Fibroblast of upper back skin (primary cell): ENCODE measurements at places on chromosomes 16 and 17.

DNA sequence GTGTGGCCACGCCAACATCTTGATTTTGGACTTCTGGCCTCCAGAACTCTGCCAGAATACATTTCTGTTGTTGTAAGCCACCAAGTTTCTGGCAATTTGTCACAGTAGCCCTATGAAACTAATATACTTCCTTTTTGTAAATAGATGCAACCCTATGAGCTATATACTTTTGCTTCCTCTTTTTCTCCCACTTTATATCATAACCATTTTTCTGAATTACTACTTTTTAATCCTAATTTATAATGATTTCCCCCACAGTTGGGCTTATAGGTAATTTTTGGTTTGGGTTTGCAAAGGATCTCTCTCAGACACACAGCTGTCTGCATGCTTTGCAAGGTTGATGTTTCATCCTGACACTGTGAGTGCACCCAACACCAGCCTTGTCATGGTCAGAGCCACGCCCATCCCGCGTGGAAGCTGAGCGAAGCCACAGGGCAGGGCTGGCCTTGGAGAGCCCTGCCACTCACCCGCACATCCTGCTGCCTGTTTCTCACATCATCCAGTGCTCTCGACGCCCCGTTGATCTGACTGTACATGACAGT is 5.8 kb downstream of the TRIM25 start:
- no peak for DNase-seq

DNA sequence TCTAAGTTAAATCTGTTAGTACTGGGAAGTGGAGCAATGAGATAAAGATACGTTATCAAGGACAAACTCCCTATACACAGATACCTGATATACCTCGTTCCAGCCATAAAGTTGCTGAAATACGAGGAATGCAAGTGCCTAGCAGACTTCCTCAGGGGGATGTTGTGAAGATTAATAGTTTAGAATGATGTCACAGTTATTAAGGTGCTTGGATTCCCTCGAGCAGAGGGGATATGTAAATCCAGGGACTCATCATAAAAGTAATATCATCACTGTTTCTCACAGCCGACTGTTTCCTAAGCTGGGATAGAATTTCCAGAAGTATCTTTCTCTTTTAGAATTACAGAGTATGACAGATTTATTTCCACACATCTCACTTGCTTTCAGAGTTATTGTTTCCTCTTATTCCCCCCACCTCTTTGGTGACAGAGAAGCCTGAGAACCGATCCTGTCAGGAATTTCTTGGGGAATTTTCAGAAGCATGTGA is 28.4 kb upstream of the ZFHX3 start:
- no peak for DNase-seq

- no peak for DNase-seq
Measured at GRCh38 chr16:51708861-51709260, 557.8 kb upstream of the SALL1 start.

GRCh38 chr17:12627781-12628451 is 37.8 kb upstream of the MYOCD start:
- DNase-seq: peak; percentile 72

- peak; percentile 22 for DNase-seq
Measured at GRCh38 chr16:19879241-19879792, 5.3 kb downstream of the GPRC5B start.

DNA sequence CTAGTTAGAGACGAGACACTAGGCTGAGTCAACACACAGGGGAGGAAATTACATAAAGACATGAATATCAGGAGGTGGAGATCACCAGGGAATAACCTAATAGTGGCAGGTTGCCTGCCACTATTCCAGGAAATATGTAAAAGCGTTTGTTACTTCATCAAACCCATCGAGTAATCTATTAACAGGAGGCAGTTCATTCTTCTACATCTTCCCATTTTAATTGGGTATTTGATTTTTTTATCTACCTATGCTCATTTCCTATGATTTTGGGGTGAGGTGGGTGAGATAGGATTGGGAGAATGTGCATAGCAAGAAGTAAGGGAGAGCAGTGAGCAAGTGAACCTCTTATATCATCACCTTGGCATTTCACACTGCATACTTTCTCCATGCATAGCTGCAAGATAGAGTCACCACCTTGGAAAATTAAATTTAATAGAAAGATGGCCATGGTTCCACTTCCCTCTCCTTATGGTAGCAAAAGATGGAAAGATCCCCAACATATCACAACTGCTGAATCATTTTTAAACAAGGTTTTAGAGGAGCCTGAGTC is 312.2 kb downstream of the TMEM114 start:
- DNase-seq: no peak

DNA sequence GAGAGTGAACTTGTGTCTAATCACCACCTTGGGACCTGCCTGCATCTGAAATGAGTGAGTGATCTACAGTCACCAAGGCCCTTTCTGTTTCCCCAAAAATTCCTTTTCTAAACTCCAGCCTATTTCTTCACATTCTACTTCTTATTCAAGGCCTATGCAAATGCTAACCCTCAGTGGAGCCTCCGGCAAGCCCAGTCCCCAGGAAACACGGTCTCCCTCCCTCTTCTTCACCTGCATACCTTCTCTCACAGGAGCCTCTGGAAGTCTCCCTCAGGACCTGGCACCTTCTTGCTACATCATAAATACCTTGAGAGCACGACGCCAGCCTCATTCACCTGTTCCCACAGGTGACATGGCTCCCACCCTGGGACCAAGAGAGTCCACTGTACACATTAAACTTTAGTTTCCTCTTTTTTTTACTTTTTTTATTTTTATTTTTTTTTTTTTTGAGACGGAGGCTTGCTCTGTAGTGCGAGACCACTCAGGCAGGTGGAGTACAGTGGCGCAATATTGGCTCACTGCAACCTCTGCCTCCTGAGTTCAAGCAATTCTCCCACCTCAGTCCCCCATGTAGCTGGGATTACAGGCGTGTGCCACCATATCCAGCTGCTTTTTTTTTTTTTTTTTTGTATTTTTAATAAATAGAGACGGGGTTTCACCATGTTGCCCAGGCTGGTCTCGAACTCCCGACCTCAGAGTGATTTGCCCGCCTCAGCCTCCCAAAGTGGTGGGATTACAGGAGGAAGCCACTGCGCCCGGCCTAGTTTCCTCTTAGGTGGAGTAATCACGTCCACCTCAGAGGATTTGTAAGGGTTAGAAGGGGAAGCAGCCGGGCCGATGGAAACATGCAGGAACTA is 97.3 kb downstream of the ANKRD11 start:
- DNase-seq: no peak

GRCh38 chr16:68645494-68646388 is 631 bp downstream of the CDH3 start:
- no peak for DNase-seq

DNA sequence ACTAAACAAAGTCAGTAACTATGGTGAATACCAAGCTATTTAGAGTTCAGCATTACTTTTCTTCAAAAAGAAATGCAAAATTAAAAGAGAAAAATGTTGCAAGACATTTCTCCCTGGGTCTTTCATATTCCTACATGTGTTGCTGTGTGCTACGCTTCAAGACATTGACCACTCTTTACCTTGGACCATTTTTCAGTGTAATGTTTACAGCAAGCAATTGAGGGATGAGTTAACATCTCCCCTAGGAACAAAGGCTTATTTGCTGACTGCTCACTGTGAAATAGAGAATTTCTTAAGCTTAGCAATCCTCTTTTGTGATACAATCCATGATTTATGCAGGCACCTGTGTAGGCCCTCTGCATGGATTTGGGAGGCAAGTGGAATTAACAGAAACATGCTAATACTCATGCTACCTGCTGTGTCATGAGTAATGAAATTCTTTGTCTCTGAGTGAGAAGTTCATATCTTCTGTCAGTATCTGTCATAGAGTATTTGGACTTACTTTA is 1202.9 kb upstream of the CDH8 start:
- DNase-seq: no peak

DNA sequence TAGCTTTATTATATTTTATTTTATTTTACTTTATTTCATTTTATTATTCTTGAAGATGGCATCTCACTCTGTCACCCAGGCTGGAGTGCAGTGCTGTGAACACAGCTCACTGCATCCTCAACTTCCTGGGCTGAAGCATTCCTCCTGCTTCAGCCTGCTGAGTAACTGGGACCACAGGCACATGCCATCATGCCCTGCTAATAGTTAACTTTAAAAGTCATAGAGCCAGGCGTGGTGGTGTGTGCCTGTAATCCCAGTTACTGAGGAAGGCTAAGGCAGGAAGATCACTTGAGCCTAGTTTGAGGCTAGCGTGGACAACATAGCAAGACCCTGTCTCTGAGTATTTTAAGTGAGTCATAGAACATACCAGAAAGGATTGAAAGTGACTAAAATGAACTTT is 38.7 kb downstream of the ESRP2 start:
- peak; percentile 9 for DNase-seq

GRCh38 chr17:869567-870525 is 87.7 kb downstream of the MRM3 start:
- DNase-seq: peak; percentile 81

DNA sequence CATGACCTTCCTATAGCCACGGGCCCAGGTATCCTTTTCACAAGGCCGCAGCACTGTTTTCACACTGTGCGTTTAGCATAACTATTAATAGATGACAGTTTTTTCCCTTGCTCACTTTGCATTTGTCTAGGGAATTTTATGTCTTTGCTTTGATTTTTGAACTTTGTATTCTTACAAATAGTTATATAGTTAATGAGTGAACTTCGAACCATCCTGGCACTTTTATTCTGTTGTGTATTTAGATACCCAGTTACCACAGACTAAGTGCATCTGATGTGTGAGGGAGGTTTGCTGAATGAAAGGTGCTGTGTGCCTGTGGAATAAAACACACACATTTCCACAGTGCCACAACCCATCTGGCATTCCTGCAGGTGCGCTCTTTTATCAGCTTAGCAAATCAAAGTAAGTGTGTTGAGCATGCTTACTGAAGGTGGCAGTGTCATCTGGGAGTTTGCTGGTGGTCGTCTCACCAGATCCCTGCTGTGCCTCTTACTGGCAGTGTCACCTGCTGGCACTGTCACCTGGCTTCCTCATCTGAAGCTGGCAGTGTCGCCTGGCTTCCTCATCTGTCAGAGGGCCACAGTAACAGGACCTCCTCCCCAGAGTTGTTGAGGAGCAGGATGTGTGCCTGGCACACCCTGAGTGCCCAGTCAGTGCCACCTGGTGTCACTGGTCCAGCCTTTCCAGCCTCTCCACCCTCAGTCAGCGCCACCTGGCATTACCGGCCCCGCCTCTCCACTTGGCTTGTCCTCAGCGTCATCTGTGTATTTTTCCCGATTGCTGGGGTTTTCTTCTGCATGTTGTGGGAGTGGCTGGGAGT is 37.6 kb downstream of the USP10 start:
- DNase-seq: no peak

GRCh38 chr16:84438971-84439696 is 65.3 kb downstream of the MEAK7 start:
- DNase-seq: no peak

GRCh38 chr17:42321555-42321954 is 33.3 kb downstream of the STAT5A start:
- DNase-seq: no peak

DNA sequence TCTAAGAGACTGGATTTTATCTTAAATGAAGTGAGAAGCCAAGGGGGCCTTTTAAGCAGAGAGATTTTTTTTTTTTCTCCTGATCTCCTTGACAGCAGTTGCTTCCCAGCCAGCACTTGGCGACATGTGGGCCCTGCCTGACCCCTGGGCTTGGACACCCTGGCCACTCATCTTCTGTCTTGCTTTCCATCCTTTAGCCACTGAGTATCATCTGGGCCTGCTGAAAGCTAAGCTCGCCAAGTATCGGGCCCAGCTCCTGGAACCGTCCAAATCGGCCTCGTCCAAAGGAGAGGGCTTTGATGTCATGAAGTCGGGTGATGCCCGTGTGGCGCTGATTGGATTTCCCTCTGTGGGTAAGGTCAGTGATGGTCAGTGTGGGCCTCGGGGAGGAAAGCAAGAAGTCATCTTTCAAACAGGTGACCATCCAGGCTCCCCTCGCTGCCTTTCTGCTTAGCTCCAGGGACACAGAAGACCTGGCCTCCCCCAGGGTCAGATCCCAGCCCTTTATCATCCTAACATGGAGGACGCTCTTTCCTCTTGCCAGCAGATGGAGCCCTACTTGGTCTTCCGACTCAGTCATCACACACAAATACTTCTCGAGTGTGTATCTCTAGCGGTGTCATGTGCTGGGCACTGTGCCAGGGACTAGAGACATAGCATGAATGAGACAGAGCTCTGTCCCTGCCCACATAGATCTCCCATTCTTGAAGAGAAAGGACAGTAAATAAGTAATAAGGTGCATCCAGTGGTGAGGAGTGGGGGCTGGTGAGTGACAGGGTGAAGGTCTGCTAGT is 6.1 kb downstream of the DRG2 start:
- peak; percentile 63 for DNase-seq

- no peak for DNase-seq
Measured at GRCh38 chr17:45314741-45315647, 1.8 kb downstream of the MAP3K14 start.

DNA sequence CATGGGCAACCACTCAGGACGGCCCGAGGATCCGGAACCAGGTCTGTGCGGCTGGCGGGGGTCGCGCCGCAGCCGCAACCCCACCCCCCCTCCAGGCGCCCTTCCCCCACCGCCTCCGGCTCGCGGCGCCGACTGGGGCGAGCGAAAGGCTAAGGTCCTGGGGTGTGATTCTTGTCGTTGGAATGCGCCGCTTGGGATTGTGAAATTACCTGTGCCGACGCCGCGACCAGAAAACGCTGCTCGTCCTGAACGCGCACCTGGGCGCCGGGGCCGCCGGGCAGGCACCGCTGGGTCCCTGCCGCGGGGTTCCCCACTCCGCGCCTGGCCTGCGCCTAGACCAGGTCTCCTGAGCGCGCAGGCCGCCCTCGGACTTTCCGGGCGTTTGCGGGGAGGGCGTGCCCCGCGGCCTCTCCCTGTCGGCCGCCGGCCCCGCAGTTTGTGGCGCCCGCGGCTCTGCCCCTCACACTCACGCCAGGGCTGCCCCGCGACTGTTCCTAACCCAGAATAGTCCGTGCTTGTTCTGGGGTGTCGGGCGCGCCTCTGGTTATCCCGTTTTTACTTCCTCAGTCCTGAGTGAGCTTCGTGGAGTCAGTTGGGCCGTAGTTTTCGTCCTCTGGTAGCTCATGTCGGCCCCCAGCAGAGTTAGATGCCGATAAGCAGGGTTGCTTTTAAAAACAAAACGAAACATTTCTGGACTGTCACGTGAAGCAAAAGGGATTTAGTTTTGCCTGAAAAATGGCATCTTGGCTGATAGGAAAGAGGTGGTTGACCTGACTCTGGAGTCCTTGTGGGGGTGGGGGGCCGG is 147.2 kb downstream of the SPECC1 start:
- peak; percentile 7 for DNase-seq

GRCh38 chr16:24234737-24235136 is 21.4 kb upstream of the CACNG3 start:
- no peak for DNase-seq

DNA sequence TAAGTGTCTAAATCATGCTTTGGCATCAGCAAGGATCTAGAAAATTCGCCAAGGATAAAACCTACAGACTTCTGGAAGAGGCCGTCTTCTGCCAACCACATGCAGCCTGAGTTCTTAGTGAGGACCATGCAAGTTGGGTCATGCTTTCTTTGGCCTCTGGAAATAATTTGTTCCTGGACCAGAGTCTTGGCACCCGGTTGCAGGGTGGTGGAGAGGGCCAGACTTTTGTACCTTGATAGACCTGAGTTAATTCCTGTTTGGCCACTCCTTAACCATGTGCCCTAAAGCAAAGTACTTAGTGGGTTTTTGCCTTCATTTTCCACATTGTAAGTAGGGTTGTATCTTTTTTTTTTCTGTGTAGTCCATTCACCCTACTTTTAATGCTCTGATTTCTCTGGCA is 283.4 kb upstream of the IRX5 start:
- DNase-seq: no peak

GRCh38 chr17:57294101-57294500 is 37.8 kb downstream of the MSI2 start:
- no peak for DNase-seq
